ENCODE measurements at places on chromosomes 4 and X.

GRCh38 chrX:134898440-134898839 is 92.4 kb upstream of the SMIM10 start:
- no peak for DNase-seq

DNA sequence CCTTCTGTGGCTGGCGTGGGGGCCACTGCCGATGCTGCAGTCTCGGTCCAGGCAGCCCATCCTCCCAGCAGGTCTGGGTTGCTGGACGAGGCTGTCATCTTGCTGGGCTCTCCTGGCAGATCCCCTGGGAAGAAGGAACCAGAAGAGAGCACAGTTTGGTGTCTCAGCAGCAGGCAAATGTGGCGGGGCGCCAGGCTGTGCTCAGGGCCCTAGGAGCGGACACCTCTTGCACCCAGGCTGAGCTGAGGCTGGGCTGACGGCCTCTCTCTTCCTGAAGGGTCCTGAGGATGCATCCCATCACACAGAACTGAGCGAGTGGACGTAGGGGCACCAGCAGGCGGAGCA is 39.2 kb upstream of the CPLX1 start:
- DNase-seq: no peak

- no peak for DNase-seq
Measured at GRCh38 chrX:118383120-118383519, 37.2 kb downstream of the WDR44 start.

DNA sequence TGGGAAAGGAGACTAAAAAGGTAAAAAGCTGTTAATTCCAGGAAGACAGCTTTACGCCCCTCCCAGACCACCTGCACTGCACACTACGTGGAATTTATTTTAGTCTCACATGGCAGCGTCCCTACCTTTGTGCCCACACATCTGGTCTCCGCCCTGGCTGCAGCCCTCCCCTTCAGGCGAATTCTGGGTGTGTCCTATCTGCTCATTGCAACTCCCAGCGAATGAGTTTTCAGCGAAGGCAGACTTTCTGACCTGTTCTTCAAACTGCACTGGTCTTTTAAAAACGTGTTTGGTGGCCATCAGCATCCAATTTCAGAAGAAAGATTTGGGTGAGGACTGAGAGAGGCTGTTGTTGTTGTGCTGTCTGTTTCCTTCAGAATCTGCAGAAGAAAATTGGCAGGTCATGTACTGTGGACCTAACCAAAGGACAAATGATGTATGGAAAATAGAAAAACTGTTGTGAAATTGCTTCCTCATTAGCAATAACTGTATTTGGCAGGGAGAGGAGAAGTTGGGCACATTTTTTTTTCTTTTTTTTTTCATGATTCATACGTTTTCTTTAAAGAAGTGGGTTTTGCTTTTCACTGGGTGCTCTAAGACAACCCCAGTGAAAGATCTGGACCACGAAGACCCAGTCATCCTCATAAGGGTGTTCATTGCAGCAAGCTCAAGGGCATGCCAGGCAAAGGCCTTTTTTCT is 4.2 kb downstream of the TLR8 start:
- no peak for DNase-seq

DNA sequence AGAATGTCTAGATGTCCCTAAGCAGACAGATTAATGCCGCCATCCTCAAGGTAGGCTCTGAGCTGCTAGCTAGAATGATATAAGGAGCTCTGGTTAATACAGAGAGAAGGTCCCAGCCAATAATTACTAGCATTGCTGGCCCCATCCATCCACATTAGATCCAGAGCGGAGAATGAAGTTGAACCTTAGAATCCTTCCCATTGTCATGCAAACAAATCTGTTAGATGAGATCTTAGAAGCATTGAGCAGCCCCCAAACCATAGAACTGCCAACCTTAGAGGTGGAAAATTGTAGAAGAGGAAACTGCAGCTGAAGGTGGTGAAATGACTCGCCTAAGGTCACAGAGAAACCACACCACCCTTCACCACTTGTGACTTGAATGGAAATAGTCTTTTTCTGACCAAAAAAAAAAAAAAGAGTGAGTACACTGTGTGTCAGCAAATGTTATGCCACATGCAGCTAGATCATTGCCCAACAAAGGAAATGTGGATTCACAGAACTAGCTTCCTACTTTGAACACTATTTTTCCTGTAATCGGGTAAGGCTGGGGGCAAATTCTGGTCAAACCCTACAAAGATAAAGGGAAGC is 162.1 kb downstream of the SMIM20 start:
- DNase-seq: no peak

DNA sequence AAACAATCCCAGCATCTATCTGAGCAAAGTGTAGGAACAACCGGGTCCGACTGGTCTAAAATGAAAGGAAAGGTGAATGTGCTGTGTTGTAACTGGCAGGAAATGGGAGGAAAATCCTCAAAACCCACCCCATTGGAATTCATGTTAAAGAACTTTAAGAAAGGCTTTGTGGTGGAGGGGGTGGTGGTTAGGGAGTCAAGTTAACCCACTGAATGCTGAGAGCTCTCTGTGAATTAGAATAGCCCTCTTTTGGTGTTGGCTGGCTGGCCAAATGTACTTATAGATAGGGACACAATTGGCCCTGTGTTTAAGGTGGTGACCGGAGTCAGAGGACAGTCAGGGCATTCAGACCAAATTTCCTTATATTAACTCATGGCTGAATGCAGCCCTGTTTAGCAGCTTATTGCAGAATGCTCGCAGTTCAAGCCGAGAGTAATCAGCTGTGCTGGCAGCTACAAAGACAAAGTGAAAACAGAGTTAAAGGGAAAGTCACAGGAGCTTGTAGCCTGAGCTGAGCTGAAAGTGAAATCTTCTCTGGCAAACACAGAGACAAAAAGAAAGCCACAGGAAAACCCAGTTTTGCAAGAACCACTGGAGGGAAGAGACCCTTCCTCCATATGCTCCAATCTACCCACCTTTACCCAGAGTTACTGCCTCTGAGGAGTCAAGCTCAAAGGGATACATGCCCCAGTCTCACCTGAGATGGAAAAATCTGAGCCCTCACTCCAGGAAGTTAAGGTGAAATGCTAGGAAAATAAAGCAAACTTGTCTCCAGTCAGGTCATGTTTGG is 38.5 kb upstream of the UGT2B7 start:
- no peak for DNase-seq

- no peak for DNase-seq
Measured at GRCh38 chrX:136380010-136380769, 79.4 kb downstream of the ADGRG4 start.

DNA sequence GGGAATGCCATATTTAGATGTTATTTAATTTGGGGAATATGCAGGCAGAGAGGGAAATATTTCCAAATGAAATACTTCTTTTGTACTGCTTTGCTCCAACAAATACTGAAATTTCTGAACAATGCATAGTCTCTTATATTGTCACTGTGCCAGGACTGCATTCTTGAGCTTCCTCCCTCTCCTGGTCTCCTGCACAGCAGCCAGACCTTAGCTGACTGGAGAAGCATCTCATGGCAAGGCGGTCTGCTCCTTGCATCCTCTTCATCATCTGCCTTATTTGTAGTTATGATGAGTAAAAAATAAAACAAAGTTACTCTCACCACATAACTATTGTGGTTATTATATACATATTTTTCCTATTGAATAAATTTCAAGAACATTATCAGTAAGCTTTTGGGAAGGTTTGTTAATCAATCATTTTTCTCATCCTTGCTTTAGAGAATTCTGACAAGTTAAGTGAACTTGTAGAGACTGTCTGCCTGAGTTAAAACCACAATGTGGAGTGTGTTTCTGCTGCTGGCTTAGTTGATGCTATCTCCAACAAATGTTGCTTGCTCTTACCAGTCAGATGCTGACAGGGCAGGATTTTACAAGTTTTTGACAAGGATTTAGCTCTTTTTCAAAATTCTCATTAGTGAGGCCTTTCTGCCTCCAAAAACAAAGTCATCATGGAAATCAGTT is 153.6 kb downstream of the SOWAHB start:
- DNase-seq: no peak

- no peak for DNase-seq
Measured at GRCh38 chrX:132092439-132093065, 35.3 kb downstream of the FRMD7 start.

- DNase-seq: no peak
Measured at GRCh38 chr4:72326692-72327632, 242.1 kb downstream of the ADAMTS3 start.

DNA sequence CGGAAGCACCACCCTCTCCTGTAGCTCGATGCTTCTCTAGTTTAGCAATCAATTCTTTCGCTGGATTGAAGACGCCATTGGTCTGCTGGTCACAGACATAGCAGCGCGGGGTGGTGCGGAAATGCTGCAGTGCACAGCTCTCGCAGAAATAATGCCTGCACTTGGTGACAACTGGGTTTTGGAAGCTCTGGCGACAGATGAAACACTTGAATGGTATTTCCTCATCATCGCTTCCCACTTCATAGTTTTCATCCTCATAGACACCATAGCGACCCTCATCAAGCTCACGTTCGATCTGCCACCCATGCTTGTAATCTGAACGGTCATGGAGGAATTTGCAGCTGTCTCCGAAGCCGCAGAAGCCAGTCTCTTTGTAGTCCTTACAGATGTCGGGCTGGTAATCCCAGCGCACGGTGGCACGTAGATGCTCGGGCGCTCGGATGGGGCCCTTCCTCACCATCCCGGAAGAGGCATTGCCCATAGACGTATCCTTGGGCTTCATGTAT is 854 bp downstream of the RNF113A start:
- DNase-seq: peak; percentile 47

- no peak for DNase-seq
Measured at GRCh38 chr4:186946682-186947294, 223.1 kb upstream of the FAT1 start.

GRCh38 chr4:55500072-55500471 is 46.6 kb downstream of the CLOCK start:
- DNase-seq: no peak

DNA sequence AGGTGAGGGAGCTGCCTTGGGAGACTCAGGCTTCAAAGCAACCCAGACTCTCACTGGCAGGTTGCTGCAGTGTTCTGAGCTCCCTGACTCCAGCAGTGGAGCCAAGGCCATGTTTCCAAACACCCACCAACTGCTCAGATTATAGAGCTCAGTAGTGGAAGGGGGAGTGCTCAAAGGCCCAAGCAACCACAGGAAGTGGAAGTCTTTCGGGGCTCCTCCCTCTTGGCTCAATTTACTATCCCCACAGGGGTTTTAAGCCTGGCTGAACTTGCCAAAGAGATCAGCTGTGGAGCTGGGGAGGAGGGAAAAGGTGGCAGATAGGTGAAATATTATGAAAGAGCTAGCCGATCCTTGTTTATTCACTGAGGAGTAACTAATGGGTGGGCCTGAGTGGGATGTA is 82.5 kb downstream of the HPRT1 start:
- DNase-seq: no peak

DNA sequence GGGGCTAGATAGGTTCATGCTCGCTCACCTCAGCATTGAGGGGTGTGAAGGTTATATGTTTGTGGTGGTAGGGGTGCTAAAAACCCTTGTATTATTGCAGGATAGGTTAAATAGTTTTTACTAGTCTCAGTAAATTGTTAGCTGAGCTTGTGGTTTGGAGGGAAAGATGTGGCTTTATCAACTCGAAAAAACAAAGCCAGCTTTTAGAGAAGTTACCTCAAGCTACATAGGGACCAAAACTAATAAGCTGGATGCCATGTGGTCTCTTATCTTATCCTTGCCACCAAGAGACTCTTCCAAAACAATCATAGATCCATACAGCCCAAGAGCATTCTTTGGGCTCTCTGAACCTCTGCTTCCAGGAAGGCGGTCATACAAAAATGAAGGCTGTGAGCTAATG is 29.2 kb downstream of the MSN start:
- no peak for DNase-seq

DNA sequence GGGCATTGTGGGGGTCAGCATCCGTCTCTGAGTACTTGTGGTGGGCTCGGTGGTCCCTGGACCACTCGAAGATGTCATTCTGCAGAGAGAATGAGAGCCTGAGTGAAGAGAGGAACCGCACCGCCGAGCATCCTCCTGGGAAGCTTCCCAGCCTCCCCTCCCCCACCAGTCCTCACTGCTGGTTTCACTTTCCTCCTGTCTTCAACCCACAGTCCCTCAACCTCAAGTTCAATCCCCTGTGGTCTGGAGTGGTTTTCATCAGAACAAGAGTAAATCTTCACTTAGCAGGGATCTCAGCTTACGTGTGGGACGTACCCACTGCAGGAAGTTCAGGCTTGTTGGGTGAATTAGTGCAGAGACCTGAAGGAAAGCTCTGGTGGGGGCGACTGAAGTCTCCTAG is 117.8 kb downstream of the SCD5 start:
- no peak for DNase-seq

GRCh38 chrX:83509254-83509801 is 1.2 kb downstream of the POU3F4 start:
- peak; percentile 5 for DNase-seq

GRCh38 chr4:25299476-25300203 is 12.9 kb upstream of the ZCCHC4 start:
- DNase-seq: no peak

GRCh38 chr4:111506706-111507105 is 638.5 kb upstream of the FAM241A start:
- DNase-seq: no peak

DNA sequence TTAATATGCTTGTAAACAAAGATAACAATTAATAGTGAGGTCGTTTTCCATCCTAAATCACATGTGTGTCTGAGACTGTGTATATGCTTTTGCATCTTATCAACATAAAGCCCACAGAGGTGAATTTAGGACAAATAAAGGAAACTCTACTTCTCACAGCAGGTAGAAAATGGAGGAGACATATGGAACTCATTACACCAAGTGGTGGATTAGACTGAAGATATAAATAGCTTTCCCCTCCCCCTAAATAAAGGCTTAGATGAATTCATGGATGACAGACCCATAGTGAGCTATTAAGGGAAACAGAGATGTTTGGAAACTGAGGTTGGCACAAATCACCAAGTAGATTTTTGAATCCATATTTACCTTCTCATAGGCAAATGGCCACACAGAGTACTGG is 79.7 kb downstream of the GRIA3 start:
- no peak for DNase-seq

DNA sequence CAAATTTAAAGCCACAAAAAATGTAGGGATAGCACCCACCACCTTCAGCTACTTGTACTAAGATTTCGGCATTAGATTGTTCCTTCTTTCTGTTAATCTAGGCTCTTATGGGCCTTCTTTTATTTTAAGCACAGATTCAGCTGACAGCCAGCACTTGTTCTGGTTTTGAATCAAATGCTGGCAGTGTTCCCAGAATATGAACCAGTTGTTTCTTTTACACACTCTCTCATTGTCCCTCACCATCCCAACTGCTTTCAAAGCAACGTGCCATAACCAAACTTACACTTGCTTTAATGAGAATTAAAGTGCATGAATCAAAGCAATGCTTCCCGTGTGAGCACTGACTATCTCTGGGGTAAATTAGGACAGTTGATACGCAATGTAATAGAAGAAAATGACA is 744.5 kb upstream of the FAM241A start:
- DNase-seq: no peak

DNA sequence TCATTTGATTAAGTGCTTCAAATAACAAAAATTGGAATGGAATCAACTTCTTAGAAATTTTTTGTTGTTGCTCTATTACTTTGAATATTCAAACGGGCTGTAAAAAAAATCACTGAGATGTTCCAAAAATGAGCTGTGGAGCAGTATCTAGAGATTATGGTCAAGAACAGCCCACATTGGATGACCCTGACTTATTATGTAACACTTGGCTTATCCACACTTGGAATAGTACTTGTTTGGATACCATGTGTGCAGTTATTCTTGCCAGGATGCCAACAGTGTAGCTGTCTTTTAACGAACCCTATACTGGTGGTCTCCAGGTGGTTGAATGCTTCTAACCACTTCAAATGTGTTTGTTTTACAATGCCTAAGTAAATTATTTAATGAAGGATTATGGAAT is 64.9 kb upstream of the CAMK2D start:
- no peak for DNase-seq
